ENCODE measurements at places on chromosomes 1 and 21.

DNA sequence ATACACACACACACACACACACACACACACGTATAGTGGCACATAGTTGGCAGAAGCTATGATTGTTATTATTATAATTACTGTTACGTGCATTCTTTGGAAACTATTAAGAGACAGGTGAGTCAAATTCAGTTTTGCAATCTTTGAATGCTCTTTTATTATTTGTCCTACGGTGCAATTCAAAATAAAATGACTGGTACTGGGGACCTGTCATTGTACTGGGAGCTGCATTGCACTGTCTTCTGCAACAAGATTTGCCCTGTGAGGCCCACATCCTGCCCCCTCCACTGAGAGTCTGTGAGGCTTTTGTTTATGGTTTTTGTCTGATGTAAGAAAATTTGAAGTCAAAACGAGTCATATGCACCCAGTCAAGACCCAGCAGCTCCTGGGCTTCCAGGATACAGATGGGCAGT lies 1.9 kb downstream of the LY9 start:
- peak; percentile 81 for DNase-seq

DNA sequence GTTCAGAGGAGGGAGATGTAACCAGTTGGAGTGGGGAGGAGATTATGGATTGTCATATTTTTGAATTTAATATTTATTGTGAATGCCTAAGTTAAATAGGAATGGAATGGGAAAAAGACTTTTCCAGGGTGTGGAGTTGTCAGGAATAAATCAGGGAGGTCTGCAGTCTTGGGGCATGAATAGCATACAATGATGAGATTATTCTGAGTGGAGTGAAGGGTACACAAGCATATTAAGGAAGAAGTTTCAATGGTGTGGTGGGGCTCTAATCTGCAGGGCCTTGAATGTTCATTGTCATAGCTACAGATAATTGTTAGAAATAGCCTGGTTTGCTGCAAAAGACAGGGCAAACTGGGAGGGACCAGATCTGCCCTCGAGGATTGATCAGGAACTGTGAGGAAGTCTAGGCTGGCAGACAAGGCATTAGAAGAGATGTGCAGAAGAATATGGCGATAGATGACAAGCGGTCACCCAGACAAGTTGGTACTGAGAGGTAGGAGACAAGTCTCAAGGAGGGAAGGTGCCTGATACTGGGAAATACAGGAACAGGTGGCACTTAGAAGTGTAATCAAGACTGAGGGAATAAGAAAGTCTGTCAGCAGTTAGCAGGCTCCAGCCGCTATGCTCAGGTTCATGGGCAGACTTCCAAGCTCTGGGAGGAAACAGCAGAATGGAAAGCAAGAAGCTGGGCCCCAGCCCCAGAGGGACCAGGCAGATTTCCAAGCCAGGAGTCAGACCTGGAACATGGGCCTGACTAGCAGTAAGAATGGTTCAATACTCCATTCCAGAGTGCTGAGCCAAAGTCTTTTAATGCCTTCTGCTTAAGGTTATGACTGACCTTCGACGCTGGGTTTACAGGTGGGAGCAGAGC lies 20.9 kb upstream of the RGL1 start:
- no peak for DNase-seq

DNA sequence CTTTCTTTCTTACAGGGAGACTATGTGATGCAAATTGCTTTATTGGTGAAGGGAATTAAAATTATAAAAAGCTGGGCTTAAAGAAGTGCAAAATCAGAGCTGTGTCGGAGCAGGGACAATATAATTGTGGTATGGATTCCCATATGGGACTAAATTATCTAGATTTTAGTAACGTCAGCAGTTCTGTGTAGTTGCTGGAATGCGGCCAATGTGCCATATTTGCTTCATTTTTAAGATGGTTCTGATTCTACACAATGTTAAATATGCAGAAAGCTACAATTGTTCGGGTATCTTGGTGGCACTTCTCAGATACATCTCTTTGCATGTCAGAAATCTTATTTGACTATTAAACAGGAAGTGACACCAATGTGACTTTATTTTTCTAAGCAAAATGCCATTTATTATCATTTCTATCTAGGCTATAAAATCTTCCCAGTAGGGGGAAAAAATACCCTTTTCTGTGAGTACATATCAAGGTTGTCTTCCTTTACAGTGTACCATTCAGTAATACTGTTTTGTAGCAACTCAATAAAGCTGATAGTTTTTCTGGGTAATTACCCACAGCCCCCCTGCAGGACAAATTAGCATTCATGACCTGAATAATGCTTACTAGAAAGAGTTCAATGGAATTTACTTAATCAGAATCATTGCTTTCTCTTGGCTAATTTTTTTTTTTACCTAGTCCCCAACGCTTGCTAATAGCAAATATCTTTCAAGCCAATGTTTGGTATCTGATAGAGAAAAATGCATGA lies 288.3 kb upstream of the ADGRL2 start:
- DNase-seq, result no peak

DNA sequence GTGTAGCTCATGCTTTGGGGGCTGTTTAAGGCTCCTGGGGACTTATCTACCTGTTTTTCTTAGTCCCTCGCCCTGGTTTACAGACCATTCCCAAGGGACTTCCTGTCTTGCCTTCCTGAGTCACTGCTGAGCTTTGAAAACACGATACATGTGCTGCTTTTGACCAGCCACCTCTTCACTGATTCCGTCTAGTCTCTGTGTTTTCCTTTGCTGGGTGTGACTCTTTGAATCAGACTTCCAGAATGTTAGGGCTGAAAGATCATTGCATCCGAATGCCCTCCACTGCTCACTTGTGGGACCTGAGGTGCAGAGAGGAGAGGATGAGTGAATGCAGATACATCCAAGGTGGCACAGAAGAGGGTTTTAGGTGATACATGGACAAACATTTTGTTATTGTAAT lies 35.4 kb upstream of the CITED4 start:
- DNase-seq, result no peak

- DNase-seq, result no peak
Observed at GRCh38 chr1:151721788-151722510, 627 bp downstream of the RIIAD1 start.

DNA sequence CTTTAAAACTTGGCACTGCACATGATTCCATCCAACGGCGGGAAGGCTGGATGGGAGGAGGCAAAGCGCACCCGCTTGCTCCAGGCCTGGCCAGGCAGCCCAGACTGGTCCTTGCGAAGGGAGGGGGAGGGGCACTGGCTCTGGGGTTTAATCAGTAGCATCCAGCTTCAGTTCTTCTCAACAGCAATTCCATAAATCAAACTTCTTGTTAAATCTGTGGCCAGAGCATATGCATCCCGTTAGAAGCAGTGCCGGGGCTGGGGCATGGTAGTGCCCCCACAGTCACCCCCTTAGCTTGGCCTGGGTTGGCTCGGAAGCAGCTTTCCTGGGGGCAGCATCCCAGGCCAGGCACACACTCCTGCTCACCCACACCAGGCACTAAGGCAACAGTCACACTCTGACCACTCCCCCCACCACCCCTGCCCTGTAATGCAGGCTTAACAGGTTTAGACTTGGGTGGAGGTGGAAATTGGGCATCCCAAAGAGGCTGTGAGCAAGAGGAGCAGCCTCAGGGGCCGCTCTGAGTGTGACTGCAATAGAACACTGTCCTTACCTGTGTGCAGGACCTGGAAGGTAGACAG lies 94.1 kb upstream of the CASZ1 start:
- DNase-seq, result no peak

DNA sequence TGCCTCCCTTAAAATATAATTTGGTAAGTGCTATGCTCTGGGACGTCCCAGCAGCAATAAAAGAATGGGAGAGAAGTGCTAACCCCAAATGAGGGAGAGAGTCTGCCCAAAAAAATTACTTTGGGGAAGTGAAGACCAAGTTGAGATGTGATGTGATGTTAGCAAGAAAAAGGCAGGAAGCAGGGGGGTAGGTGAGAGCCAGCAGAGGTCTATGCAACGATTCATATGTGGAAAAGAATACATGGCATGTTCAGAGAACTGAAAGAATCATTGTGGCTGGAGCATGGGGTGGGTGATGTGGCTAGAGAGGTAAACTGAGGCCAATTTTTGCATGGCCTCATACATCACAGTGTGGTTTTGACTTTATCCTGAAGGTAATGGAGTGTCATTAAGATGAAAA lies 5.6 kb upstream of the CTPS1 start:
- no peak for DNase-seq

DNA sequence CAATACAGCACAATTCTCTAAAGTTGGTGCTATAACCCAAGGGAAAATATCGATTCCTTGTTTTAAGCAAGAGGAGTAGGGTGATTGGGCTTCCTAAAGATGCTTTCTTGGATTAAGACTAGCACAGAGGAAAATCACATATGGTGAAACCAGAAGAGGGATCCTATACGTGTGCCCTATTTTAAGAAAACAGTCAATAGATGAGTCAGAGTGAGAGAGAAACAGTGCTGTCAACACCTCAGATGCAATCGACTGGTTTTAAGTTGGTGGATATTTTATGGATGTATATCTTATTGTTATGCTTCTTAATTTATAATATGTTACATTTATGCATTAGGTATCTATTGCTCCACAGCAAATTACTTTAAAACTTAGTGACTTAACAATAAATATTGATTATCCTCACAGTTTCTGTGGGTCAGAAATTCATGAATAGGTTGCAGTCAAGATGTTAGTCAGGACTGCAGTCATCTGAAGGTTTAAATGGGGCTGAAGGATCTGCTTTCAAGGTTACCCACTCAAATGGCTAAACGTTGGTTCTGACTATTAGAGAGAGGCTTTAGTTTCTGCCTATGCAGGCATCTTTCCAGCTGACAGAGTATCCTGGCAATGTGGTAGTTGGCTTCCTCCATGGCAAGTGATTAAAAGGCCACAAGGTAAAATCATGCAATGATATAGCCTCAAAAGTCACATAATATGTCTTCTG lies 61.6 kb upstream of the DEPDC1 start:
- no peak for DNase-seq

GRCh38 chr21:14531757-14532316 lies 14.3 kb downstream of the SAMSN1 start:
- DNase-seq, result no peak

- no peak for DNase-seq
Observed at GRCh38 chr1:237799762-237800474, 90.8 kb downstream of the ZP4 start.

GRCh38 chr1:33569331-33569730 lies 96.9 kb downstream of the ZSCAN20 start:
- no peak for DNase-seq

DNA sequence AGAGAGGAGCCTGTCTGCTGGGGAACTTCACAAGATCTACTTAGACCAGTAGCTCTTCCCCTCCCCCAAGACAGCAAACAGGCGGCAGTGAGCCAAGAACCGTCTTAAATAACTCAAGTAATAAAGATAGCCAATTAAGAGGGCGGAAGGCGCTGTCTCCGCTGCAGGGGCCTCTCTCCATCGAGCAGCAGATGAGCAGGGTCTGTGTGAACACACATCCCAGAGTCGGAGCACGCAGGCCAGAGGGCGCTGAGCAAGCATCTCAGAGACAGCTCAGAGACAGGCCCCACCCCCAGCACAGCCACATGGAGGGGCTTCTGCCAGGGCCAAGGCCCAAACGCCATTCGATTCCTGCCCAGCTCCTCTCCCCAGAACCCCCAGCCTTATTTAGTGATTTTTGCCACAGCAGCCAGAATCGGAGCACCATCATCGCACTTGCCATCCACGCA lies 11.1 kb downstream of the IFFO2 start:
- DNase-seq, result no peak
